ENCODE measurements at places on chromosomes 13 and 19. TPM values are rescaled to one million over a fixed set of nuclear protein-coding genes. Genes with fewer than 3 reads are reported as not detected.

The ZNF577 gene
- total RNA-seq, result 18.5 TPM

The CFAP97D2 gene
- not detected for total RNA-seq

The KLF2 gene
- total RNA-seq, result 437 TPM

The ZNF433 gene
- total RNA-seq, result 0.38 TPM

The C19orf18 gene
- total RNA-seq, result 1.2 TPM

The APOC1 gene
- 7.0 TPM for total RNA-seq

The OR7D2 gene
- not detected for total RNA-seq

The SHISA7 gene
- total RNA-seq, result not detected

The ZGLP1 gene
- 7.1 TPM for total RNA-seq

The TPRX1 gene
- total RNA-seq, result not detected

The RNASEH2A gene
- total RNA-seq, result 10.5 TPM

The RAB4B gene
- 55.0 TPM for total RNA-seq

The KIR2DL1 gene
- total RNA-seq, result not detected

The FGF22 gene
- total RNA-seq, result 1.8 TPM

The ZNF836 gene
- 47.2 TPM for total RNA-seq

The C3 gene
- 2.2 TPM for total RNA-seq

The IFNL1 gene
- total RNA-seq, result not detected

The BRCA2 gene
- 3.2 TPM for total RNA-seq

The IL17D gene
- total RNA-seq, result not detected

The SWSAP1 gene
- total RNA-seq, result 4.0 TPM

The SPRED3 gene
- total RNA-seq, result 3.8 TPM

The ATP7B gene
- total RNA-seq, result 1.4 TPM
